Choroid plexus epithelial cell (primary cell): ENCODE measurements at places on chromosomes 4 and X.

GRCh38 chr4:87498446-87498900 is 30.7 kb downstream of the SPARCL1 start:
- DNase-seq, result no peak

- DNase-seq, result no peak
Observed at GRCh38 chr4:102036016-102036415, 245.5 kb downstream of the BANK1 start.

DNA sequence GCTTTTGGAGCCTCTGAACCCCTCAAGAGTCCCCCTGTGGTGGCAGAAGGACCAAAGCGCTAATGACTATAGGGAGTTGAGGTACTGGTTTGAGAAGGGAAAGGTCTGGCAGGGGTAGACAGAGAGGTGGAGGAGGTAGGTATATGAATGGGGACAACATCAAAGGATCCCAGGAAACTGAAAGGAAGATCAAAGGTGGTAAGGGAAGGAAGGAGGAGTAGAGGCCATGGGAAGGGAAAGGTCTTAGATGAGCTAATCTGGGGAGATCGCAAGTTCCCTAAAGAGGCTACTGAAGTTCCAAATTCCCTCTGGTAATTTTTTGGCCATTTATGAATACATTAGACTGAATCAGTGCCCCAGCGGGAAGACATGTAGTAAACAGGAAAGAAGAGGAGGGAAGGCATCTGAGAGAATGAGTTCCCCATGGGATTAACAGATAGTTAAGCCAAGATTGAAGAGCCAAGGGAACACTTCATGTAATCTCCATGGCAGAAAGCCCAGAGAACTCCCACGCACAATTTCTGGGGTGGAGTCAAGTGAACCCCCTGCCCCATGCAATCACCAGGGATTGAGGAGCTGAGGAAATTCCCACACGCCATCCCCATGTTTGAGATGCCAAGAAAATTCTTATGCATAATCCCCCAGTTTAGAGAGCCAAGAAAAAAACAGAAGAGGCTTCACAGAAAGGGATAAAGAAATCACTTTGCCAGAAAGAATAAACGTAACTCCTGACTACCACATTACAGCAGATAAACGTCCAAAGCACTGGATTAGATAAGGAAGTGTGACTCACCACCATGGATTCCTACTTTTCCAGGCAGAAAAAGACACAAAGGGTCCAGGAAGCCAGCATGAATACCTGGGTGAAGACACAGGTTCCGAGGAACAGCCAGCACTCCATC is 25.8 kb downstream of the ZNF630 start:
- DNase-seq, result peak; percentile 70

- peak; percentile 36 for DNase-seq
Observed at GRCh38 chr4:3322059-3322550, 29.3 kb downstream of the RGS12 start.

DNA sequence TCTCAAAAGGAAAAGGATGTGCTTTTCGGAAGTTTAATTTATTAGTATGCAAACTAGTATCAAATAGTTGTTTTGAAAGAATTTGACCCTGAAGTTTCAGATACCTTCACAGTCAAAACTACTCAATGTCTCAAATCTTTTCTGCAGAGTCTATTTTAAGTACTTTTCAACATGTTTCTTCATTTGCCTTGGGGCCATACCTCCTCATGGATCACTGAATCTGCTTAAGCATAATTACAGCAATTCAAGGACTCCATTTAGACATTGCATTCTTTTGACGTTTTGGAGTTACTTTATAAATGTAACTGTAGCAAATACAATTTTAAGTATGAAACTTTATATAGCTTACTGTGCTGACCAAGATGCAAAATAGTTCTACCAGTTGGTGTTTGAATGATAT is 25.5 kb downstream of the PALLD start:
- no peak for DNase-seq

GRCh38 chrX:42248226-42248625 is 324.9 kb upstream of the CASK start:
- DNase-seq, result no peak

DNA sequence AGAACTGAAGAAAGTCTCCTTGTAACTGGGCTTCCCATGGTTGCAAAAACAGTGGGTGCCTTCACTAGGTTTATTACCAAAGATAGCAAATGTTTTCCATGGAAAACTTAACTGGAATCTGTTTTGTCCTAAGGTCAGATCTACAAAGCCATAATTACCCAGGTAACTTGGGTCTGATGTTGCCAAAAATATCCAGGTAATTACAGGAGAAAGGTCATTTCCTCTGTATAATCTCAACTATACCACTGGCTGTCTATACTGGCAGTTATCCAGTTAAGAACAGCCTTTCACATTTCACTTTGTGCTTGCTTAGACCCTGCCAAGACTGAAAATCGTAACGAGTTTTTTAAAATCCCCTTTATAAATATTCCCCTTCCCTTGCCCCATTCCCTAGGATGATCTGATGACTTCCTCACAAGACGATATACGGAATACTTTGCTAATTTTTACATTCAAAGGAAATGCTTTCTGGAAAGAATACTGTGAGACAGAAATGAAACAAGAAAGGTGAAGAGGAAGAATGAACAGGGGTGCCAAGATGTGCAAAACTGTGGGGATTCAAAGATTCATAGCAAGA is 105.5 kb downstream of the MAML3 start:
- no peak for DNase-seq
